Left ventricle myocardium inferior (tissue), 1 donor: ENCODE measurements at places on chromosomes 7 and 10.

DNA sequence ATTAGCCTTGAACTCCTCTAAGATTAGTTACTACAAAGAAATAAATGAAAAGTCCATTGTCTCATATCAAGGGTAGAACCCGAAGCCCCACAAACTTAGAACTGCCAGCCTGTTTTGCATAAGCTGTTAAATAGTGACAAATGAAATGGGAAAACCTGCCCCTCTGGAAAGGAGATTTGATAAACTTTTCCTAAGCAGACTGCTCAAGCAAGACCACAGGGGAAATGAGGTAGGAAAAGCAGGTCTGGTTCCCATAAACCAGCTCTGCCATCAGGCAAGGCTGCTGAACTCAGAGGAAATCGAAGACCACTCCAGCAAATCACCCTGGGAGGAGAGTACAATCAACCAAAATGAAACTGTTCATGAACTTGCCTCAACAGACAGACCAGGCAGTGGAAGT is 181.5 kb upstream of the AOAH start:
- no peak for DNase-seq

DNA sequence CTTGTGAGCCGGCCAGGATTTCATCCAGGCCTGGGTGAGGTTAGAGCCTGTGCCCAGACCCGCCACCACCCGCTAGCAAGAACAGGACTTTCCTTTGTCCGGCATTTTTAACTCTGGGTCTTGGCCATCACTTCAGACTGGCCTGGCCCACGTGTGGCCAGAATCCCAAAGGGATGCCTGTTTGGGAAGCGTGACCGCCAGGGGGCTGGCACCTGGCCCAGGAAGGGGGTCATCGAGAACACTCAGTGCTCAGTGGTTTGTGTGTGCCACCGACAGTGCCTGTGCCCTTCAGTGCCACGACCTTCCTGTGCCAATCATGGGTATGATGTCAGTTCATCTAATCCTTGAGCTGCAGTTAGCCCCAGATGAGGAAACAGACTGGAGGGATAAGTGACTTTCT is 85.0 kb downstream of the ZMIZ1 start:
- peak; percentile 87 for DNase-seq

DNA sequence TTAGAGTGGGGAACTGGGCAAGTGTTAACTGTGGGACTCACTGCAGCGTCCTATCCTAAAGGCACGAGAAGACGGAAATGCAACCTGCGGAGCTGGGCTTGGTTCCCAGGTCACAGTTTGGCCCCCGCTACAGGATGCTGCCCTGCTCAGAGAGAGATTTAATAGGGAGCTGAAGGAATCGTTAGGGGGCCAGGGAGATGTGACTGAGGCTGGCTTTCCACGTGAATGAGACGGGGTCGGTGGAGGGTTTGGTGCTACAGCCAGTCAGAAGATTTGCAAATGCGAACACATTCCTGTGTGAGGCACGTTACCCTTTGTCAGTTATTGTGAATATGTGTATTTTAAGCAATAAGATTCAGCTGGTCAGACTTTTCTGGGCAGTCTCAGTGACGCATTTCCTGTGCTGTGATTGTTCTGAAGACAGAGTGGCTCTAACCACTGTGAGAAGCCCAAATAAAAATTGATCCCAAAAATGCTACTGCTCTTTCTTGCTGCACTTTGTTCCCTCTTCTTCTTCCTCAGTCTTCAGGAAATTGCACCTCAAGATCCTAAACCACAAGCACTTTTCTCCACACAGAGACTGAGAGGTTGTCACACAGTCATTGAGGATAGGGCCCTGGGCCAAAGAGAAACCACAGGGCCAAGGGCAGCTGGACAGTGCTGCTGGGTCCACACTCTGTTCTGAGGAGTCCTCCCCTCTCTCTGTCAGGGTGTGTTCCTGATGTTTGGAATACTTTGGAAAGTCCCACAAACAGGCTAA is 21.2 kb downstream of the CYP17A1 start:
- DNase-seq: peak; percentile 43

DNA sequence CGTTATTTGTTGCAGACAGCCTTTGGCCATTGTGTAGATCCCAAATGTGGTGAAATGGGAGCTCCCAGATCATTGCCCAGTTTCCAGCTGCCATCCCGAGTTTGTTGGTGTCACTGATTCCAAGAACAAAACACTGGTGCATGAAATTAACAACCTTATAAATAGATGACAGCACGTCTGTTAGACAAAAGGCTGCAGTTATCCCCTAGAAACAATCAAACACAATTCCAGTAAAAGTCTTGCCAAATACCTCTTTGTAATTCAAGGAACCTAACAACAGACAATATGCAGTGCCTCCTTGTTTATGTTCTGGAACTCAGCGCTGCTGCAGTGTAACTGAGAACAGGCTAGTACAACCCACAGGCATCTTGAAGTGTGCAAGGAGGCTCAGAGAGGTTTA is 404.5 kb downstream of the PAXIP1 start:
- no peak for DNase-seq

DNA sequence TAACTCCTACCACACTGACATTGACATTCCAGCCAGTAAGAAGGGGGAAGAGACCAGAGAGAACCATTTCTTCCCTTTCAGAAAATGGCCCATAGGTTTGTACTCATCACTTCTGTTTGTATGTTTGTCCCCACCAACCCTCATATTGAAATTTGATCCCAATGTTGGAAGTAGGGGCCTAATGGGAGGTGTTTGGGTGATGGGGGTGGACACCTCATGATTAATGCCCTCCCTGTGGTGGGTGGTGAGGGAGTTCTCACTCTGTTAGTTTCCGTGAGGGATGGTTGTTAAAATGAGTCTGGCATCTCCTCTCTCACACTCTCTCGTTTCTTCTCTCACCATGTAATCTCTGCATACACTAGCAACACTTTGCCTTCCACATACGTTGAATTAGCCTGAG is 21.4 kb downstream of the CADPS2 start:
- no peak for DNase-seq

- no peak for DNase-seq
Measured at GRCh38 chr10:117663750-117664149, 121.2 kb downstream of the EMX2 start.
